ENCODE measurements at places on chromosomes 2 and 18.

DNA sequence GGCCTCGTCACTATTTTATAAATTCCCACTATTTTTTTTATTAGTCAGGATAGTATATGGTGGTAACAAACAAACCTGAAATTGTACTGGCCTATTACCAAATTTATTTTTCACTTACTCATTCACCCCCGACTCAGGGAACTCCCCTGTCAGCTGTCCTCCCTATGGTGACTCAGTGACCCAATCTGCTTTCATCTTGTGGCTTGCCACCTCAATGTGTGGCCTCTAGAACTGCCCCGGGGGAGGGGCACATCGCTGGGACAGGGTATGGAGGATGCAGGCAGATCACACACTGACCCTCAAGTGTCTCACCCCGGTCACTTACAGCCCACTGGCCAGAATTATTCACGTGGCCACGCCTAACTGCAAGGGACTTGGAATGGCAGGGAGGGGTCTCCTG is 71.6 kb downstream of the ACTR2 start:
- no peak for DNase-seq

- no peak for DNase-seq
Measured at GRCh38 chr2:224894356-224894755, 147.9 kb downstream of the DOCK10 start.

GRCh38 chr18:8701546-8702118 is 3.7 kb upstream of the MTCL1 start:
- no peak for DNase-seq

GRCh38 chr18:77249569-77250500 is at the start of gene GALR1:
Gene GALR1, plus strand, starts transcription at chr18:77249848. Its CDS starts 701 bp downstream, at chr18:77250549.
- no peak for DNase-seq

GRCh38 chr2:68235090-68235489 is 17.2 kb downstream of the PPP3R1 start:
- DNase-seq: no peak

DNA sequence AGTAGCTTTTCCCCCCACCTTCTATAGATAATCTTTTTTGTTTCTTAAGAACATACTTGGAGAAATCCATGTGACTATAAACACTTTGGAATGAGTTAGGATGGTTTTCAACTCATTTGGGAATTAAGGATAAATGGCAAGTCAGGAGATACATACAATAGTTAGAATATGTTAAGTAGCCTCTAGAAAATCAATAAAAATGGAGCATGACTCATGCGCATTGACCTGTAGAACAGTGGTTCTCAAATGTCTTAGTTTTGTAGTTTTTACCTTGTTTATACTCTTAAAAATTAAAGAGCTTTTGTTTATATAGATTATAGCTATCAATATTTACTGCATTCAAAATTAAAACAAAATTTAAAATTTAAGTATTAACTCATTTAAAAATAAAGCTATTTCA is 24.7 kb downstream of the NUP35 start:
- no peak for DNase-seq

DNA sequence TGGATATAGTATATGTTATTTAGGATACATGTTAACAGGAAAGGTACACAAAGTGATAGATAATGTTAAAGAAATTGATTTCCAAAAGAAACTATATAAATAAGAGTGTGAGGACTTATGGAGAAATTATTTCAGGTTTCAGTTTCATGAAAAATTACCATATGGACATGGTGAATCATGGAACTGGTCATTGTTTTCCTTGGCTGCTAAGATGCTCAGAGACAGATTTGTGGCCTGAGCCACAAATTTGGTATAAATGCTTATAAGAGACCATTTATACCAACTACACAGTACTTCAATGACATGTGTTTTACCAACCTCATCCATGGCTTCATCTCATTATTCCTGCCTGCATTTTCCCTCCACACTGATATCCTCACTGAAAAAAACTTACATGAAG is 188.1 kb downstream of the FMNL2 start:
- DNase-seq: no peak

DNA sequence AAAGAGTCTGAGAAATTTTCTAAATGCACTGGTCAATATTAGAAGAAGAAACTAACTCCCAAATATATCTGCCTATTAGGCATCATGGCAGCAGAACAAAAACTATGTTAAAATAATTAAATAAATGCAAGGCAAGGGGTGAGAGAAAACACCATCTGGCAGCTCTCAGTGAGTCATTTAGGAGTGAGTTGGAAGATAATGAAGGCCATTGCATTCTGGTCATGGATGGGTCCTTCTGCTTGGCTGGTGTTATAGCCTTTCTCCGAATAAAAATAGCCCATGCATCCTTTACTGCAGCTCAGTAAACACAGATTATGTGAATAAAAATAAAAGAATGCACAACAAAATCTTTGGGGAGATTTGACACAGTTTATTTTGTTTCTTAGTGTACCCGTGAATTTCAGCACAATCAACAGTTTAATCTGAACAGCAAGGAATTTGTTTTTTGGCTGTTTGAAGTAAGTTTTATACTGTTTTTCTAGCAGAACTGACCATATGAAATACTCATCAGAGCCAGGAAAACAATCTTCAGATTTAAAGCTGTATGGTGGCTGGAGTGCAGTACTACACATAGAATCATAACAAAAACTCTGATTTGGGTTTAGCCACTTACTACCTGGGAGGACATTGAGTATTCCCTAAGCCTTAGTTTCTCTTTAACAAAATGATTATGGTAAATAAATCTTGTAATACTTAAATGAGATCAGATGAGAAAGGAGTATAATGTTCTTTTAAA is 225.1 kb upstream of the ITGA4 start:
- DNase-seq: no peak

GRCh38 chr2:85175369-85176299 is 42.4 kb downstream of the TCF7L1 start:
- DNase-seq: no peak

DNA sequence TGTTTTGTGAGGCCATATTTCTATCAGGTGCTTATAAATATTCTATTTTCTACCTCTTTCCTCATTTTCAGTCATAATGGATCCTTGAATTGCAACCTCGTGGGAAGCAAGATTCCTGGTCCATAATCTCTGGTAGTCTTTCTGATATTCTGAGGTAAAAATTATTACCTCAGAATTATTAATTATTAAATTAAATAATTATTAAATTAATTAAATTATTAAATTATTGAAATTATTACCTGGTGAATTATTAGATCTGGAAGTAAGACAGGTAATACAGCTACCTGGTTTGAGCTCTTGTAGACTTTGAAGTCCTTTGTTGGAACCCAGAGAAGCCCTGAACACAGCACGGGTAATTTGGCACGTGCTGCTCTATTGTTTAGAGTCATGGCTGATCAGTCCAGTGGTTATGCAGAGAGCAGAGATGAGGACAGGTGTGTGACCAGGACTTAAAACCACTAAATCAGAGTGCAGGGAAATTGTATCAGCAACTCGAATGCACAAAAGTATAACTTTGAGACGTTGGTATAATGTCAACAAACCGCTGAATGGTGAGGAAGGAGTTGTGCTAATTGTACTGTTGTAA is 46.8 kb upstream of the PTPRM start:
- no peak for DNase-seq

- no peak for DNase-seq
Measured at GRCh38 chr2:190554357-190555006, 20.0 kb upstream of the NEMP2 start.

DNA sequence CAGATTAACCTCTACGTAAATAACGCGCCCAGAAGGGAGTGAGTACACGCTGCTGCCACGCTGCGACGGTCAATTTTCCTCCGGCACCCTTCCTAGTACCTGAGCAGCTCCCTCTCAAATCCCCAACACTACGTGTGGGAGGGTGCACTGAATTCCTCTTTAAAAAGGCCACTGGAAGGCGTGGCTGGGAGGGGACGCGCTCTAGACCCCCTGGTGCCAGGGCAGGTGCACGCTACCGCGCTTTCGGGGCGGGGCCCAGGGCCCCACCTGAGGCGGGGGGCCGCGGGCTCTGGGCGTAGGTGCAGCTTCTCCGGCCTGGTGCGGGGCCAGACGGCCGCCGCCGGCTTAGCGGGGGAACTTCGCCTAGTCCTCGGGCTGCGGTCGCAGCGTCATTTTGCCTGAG is 668 bp upstream of the ANKRD12 start:
- DNase-seq: no peak

DNA sequence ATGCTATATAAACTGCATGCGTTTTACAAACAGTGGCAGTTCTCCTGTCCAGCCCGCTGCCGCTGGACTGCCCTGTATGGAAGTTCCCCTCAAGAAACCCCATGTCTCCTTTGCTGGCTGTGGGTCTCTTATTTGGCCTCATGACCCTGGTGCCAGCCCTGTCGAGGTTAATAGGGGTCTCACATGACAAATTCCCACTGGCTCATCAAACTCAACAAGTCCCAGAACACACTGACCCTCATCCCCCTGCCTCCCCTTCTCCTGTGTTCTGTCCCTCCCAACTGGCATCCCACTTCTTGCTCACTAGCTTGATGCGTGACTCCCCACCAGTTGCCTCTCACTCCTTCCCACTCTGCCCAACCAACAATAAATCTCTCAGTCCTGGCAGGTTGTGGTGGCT is 137.6 kb upstream of the HS6ST1 start:
- DNase-seq: no peak

GRCh38 chr2:146784602-146785001 is 1060.2 kb upstream of the ACVR2A start:
- no peak for DNase-seq

DNA sequence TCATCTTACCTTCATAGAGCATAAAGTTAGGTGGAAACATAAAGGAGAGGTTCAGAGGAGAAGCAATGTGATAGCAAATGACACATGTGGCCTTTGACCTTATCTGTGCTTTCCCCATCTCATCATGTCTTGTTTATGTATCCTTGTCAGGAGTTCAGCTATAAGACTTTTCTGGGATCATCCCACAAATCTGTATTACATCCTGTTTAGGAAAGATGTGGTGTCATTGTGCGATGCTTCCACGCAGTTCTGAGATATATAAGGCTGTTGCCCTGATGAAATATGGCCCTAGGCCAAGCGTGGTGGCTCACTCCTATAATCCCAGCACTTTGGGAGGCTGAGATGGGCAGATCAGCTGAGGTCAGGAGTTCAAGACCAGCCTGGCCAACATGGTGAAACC is 15.5 kb upstream of the MGAT5 start:
- no peak for DNase-seq

DNA sequence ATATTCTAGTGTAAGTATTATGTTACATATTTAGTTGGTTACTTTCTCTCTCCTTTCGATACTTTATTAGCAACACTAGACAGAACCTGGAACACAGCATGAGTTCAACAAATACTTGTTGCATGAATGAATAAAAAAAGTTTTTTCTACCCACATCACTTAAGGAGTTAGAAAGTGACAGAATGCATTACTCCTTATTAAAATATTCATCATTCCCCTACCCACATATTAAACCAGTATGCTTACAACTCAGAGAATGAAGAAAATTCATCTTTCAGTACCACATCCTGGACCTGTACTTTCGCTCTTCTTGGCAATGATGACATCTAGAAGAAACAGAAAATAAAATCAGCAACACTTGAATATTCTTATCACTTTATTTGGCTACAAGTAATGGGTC is 6.0 kb downstream of the SRBD1 start:
- no peak for DNase-seq

- no peak for DNase-seq
Measured at GRCh38 chr2:226720948-226721347, 78.7 kb downstream of the IRS1 start.

DNA sequence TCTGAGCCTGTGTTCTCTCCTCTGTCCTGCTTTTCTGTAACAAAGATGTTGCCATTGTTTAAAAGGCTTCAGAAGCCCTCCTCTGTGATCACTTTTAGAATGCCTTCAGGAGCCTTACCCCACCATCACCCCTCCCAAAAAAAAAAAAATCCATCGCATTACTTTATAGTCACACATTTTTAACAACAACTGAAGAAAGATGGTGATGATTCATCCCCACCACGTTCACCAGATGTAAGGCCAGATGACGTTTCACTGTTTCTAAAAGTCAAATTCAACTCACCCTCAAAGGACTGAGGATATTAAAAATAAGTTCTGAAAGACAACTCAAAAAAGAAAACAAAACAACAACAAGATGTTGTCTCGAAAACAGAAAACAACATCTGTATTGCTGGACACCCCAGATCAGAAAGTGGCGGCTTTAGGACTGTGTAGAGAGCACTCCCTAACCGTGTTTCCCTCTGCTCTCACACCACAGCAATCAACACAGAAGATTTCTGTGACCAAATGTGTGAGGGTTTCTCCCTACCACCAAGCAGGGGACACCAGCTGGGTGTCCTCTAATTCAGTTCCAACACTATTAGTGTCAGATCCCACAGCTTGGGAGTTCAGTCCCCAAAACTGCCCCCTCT is 61.9 kb upstream of the CREB1 start:
- no peak for DNase-seq

DNA sequence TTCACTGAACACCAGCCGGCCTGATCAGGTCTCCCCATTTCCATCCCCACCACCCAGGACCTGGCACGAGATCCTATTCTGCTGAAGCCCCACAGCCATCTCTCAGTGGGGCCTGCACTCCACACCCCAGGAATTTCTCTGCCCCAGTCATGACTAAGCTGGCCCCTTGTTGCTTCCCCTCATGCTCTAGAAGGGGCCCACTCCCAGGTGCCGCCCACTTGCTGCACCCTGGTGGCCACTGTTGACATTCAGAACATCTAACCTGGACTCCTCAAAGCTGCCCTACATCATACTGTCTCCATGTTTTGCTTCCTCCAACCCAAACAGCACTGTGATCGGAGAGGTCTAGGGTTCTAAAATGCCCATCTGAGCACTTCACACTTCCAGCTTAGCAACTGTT is 90.7 kb upstream of the KLHL29 start:
- DNase-seq: no peak

DNA sequence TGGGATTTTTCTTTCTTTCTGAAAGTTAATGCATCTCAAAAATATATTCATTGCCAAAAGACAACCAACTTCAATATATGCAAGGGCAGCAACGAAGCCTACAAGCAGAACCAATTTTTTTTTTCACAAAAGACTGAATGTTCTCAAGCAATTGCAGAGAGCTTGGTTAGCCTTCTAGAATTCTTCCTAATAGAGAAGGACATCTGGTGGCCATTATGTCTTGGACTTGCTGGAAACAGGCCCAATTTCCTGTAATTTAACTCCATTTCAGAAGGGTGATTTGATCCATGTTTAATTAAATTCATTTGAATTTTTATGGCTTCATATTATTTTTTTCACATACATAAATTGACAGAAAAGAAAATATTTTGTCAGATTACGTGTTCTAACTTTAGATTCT is 208.0 kb downstream of the TPGS2 start:
- no peak for DNase-seq

DNA sequence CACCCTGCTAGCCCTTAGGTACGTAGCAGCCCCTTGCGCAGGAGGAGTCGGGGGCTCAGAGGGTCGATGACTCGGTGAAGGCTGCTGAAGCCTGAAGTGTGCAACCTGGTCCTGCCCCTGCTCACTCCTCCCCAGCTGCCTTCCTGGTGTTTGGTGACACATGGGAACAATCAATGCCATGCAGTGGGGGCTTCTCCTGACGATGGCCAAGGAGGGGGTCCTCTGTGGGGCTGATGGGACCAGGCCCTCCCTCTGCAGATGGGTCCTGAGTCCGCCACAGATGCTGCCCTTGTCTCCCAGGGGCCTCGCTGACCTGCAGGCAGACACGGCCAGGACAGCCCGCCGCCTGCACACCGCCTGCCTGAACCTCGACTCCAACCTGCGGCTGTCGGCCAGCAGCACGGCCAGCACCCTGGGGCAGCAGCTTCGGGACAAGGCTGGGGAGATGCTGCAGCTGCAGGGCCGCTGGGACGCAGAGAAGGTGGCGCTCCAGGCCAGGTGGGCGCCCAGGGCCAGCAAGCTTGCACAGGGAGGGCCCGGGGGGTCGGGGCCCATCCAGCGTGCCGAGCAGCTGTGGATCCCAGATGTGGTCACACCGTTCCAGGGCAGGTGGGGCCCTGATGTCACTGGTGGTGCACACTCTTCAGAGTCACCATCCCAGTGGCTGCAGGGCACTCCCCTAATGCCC is 24.6 kb downstream of the CROCC2 start:
- DNase-seq: no peak

Measured in CD4-positive, alpha-beta T cell treated with Interleukin-15 for 1 hour (primary cell).